ENCODE measurements at places on chromosomes 7 and 10.

DNA sequence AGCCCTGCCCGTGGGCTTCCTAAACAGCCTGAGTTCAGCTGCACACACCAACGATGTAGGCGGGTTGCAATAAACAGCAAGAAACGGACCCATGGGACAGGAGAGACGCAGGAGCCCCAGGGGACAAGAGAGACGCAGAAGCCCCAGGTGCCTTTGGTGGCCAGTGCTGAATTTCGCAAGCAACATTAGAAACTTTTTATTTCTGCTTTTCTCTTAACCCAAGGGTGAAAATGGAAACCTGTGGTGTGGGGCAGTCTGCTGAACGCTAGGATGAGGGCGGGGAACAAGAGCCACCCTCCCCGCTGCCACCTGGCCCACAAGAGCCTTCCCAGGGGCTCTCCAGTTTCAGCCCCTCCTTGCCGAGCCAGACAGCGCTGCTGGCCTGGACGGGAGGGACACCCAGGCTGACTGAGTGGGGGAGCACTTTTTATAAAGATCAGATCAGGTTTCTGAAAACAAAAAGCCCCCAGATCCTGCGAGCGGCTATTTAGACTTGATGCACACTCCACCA lies 20.0 kb upstream of the GPR146 start:
- no peak for DNase-seq

DNA sequence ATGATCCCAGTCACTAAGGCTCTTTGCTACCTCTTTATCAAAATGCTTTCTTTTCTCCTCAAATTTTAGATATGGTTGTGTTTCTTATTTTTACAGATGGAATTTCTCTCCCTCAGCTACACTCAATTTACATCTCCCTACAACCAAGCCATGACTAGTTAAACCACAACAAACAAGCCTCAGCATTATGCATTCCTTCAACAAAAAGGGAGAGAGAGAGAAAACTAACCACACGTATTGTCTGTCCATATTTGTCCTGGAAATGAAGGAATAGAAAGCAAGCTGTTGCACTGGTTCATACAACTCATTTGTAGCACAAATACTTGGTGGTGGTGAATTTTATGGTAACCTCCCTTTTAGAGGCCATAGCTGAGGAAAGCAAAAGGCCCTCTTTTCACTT lies 286.4 kb downstream of the AHR start:
- no peak for DNase-seq

DNA sequence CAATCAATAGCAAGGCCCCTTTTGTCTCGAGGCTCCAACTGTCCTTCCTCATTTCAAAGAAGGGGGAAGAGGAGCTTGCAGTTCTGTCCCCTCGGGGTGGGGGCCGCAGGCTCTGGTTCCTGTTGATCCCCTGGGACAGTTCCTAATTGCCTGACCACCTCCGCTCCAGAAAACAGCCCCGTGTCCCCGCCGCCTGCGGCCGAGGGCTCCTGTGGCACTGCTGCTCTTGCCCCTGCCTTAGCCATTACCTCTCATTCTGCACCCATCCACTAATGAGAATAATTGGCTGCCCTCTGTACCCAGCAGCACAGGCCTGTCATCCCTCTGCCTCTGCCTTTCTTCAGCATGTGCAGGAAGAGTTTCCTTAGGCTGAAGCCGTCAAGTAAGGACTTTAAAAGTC lies 668.3 kb upstream of the FOXK1 start:
- DNase-seq, result peak; percentile 70

DNA sequence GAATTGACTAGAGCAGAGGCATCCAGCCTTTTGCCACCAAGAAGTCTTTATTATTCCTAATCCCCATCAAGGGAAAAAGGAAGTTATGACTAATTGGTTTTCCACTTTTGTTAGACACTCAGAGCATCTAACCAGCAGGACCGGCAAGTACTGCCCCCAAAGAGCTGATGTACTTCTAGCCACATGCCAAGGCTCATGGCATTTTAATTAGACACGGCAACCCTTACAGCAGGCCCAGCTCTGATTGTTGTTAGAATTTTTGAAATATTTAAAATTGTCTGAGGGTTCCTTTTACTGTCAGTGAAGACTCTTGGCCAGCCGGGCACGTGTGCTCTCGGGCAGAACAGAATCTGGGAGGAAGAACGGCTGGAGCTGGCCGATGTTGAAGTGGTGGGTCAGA lies 114.8 kb downstream of the SPAG6 start:
- DNase-seq, result no peak

- no peak for DNase-seq
These were observed 94.6 kb upstream of the FAM180A start for GRCh38 chr7:135843214-135843613.

DNA sequence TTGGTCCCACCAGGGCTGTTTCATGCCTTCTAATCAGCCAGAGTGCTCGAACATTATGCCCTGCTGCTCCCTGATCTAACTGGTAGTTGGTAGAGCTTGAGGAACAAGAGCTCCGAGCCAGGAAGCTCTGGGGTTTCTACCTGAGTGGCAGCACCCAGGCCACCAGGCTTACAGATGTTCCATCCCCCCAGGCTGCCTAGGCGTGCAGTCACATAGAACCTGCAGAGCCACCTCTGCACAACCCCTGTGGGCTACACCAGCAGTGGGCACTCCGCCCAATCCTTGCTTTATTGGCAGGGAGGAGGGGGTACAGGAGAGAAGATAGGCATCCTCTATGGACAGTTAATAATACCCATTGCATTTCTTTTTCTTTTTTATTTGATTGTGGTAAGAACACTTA lies 21.8 kb downstream of the MAP3K8 start:
- DNase-seq, result no peak

Measured in vagina (tissue), 2 donors.